ENCODE measurements at places on chromosomes 2 and 18.

DNA sequence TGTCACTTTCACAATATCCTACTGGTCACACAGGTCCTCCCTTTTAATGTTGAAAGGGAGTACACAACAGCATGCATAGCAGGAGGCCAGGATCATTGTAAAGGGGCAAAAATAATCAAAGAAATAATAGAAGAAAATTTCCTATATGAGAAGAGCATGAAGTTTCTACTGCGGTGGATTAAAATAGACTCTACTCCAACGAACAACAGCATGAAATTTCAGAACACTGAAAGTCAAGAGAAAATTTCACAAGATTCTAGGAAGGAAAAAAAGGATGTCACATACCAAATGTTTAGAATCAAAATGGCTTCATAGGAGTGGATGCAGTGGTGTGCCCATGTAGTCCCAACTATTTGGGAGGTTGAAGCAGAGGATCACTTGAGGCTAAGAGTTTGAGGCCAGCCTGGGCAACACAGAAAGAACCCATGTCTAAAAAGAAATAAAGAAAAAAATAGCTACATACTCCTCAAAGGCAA lies 72.0 kb upstream of the EPAS1 start:
- no peak for DNase-seq

- no peak for DNase-seq
Measured at GRCh38 chr2:138182250-138182936, 218.1 kb downstream of the HNMT start.

- no peak for DNase-seq
Measured at GRCh38 chr18:48862132-48862531, 88.6 kb downstream of the SMAD7 start.

DNA sequence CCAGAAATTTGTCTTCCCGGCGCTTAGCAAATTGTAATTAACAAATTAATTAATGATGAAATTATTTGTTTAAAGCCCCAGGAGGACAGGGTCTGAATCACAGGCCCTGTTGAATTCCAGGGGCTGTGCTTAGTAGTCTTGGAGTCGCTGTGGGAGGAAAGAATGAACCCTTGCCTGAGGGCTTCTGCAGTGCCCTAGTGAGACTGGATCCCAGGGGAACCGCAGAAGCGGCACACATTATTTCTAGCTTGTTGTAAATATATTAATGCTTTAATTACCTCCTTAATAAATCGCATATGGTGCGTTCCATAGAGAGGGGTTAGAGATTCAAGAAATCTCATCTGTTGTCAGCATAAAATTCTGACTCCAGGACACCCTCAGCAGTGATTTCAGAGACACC lies 235.4 kb downstream of the CELF4 start:
- DNase-seq, result no peak

GRCh38 chr18:76972846-76973519 lies 150.6 kb downstream of the ZNF236 start:
- no peak for DNase-seq

- no peak for DNase-seq
Measured at GRCh38 chr18:74722237-74722636, 124.6 kb downstream of the ZNF407 start.

- DNase-seq, result no peak
Measured at GRCh38 chr2:170512266-170512665, 202.9 kb upstream of the SP5 start.

- no peak for DNase-seq
Measured at GRCh38 chr18:12066910-12067511, 26.6 kb upstream of the ANKRD62 start.

Data from stimulated activated CD8-positive, alpha-beta memory T cell treated with anti-CD3 and anti-CD28 coated beads, Interleukin-15, amount 100 ng/mL, for 24 hours (primary cell).